Ovary (tissue), 10 donors: ENCODE measurements at places on chromosomes 2 and 18. TPM values are rescaled to one million over a fixed set of nuclear protein-coding genes. Genes with fewer than 3 reads are reported as not detected.
A peak's percentile ranks its signal among the peaks of the same experiment; 100 is the strongest.

DNA sequence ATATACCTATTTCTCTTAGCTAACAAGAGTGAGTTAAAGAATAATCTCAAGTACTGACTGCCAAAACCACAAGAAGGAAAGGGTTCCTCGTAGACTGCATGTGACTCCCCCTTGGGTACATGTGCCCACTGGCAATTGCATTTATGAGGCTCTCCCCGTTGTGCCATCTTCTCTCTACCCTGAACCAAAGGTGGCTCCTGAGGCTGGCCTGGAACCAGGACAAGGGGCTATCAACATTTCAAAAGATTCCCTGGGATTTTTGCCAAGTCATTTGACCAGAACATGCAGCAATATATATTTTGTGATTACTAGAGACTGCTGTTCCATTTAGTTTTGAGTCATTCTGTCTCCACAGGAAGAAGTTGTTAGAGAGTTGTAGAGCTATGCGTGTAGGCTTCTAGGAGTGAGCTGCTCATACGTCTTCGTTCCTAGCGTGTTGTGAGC is 45.8 kb downstream of the LAMA3 start:
- H3K27ac ChIP-seq = no peak overlapping the region
- no peak for DNase-seq
- no peaks in the 10 kb centered on the region for H3K4me1 ChIP-seq
- H3K36me3 ChIP-seq = no peaks in the 10 kb centered on the region

- no peaks in the 10 kb centered on the region for H3K27me3 ChIP-seq
- H3K36me3 ChIP-seq = no peaks in the 10 kb centered on the region
- peak; percentile 35 for DNase-seq
- no peak overlapping the region for H3K4me3 ChIP-seq
These were observed 96.7 kb upstream of the LMAN1 start for GRCh38 chr18:59455728-59456276.

DNA sequence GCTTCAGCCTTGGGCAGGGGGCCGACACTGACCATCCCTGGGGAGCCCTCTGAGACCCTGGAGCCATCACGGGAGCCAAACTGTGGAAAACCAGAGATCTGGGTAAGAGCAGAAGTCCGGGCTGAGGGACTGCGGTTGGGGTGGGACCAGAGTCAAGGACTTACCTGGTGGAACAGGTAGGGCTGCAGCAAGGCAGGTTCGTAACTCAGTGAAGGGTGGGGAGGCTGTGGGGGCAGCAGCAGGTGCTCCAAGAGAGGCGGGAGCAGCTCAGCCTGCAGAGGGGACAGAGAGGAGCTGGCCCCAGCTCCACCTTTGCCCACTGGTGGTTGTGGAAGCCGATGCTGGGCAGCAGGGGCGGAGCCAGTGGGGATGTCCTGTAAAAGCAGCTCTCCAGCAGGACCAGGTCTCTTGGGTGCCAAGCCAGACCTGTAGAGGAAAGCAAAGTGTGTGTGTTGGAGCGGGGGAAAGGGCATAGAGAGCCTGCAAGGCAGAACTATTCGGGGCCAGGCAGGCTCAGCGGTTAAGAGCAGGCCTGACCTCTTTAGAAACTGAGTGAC is 6.7 kb downstream of the PTPRN start:
- no peaks in the 10 kb centered on the region for H3K36me3 ChIP-seq
- H3K27ac ChIP-seq = no peak overlapping the region
- DNase-seq = no peak
- H3K4me3 ChIP-seq = no peak overlapping the region
- no peaks in the 10 kb centered on the region for H3K27me3 ChIP-seq

DNA sequence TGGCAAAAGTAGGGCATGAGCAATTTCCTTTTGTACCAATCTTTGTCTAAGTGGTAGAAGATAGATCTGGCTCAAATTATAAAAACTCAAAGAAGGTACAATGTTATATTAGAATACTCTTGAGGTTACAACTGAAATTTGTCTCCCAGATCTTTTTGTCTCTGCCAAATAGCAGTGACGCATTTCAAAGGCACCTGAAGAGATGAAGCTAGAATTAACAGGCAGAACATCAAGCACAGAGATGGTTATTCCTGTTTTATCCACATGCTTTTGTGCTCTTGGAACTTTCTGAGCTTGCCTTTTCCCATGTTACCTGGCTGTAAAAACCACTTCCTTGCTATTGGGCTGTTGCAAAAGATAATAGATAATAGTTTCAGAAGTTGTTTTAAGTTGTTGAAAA is 74.3 kb downstream of the GREB1L start:
- H3K4me3 ChIP-seq = no peak overlapping the region
- DNase-seq = no peak
- no peaks in the 10 kb centered on the region for H3K36me3 ChIP-seq
- no peak overlapping the region for H3K27ac ChIP-seq
- no peaks in the 10 kb centered on the region for H3K27me3 ChIP-seq

GRCh38 chr2:36670881-36671595 is 25.5 kb upstream of the VIT start:
- H3K27ac ChIP-seq = no peak overlapping the region
- H3K4me3 ChIP-seq = no peak overlapping the region
- no peak for DNase-seq

MTCL1 gene
- 6.1 TPM for total RNA-seq

IL36A gene
- not detected for total RNA-seq

G6PC2 gene
- total RNA-seq = not detected
